ENCODE measurements at places on chromosomes 7 and 10.

- peak; percentile 68 for DNase-seq
These were observed 112.7 kb downstream of the SLIT1 start for GRCh38 chr10:97072851-97073665.

DNA sequence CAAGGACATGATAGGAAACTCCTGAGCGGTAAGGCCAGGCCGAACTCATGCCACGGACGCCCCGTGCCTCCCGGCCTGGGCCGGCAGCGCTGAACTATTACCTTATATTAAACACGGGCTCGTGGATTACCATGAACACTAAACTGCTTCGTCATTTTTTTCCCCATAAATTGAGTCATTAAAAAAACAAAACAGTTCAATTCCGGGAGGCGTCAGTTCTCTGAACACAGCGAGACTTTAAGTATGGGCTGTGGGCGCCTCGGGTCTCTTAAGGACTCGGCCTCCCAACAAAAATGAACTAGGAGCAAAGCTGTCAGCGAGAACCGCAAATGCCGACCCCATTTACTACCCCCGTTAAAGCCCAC is 519 bp downstream of the PITRM1 start:
- DNase-seq: peak; percentile 80

DNA sequence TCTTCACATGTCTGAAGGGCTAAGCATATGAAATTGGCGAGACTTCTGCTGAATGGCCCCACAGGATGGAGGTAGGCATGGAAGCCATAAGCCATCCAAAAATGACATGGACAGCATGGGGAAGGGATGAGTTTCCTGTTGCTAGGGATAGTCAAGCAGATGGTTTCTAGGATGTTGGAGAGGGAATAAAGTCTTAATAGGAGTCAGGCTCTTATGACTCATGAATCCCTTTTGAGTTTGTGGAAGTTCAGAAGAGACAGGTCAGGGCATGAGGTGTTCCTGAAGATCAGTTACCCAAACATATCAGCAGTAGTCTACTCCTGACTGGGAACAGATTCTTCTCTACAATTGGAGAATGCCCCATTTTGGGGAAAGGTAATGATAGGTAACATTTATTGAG is 243.9 kb downstream of the REEP3 start:
- peak; percentile 22 for DNase-seq

- DNase-seq: no peak
These were observed 855.8 kb downstream of the GATA3 start for GRCh38 chr10:8910314-8910713.

DNA sequence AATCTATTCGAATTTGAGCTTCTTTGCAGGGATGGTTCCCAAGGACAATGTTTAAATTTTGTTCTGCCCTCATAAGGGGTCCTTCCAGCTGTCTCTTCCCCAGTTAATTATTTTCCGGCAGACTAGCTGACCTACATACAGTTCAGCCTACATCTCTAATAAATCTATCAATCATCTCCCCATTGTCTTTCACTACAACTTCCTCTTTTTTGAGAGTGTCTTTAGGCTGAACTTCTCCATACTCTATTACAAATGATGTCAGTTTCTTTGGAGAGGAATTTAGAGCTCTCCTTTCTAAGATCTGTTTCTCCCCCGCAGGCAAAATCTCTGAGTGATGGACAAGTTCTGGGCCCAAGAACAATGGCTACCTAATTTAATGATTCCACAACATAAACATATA is 122.2 kb downstream of the PCLO start:
- DNase-seq: no peak

- DNase-seq: peak; percentile 48
These were observed 686 bp downstream of the AASS start for GRCh38 chr7:122143376-122143750.

GRCh38 chr7:77269360-77270093 is 69.9 kb upstream of the FGL2 start:
- no peak for DNase-seq

GRCh38 chr10:120221873-120222485 is 235.0 kb upstream of the PLPP4 start:
- peak; percentile 74 for DNase-seq

- DNase-seq: peak; percentile 16
These were observed 22.3 kb downstream of the CALML3 start for GRCh38 chr10:5546891-5547680.

DNA sequence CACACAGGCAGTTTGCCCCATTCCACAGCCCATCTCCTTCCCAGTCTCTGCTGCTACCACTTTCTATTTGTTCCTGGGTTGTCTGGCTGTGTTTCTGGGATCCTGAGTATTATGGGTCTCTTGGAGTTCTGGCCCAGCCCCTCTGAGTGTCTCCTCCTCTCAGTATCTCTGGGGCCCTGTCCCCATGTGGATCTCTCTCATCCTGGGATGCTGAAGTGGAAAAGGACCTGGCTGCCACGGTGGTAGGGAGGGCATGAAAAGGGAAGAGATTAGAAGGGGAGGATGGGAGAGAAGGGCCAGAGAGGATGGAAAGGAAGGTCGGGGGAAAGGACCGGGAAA is 54.5 kb upstream of the LBX1 start:
- DNase-seq: no peak

- no peak for DNase-seq
These were observed 300.0 kb upstream of the C7orf33 start for GRCh38 chr7:148290538-148290937.

DNA sequence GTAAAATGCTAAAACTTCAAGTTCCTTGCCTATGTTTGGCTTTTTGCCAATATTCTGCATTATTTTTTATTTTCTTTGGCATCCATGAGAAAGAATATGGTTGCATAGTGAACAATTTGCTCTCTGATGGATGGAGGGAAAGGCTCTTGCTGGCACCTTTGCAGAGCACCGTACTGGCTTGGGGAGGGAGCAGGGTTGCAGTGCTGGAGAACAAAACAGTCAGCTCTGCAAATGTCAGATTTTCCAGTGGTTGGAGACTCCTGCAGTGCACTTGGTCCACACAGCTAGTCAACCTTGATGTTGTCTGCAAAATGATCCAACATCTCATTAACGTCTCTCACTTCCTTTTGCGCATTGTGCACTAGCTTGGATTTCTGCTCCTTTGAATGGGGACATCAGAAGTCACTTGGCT is 100.8 kb downstream of the ANLN start:
- no peak for DNase-seq

GRCh38 chr7:87599336-87599735 is 1.3 kb downstream of the ABCB1 start:
- no peak for DNase-seq

DNA sequence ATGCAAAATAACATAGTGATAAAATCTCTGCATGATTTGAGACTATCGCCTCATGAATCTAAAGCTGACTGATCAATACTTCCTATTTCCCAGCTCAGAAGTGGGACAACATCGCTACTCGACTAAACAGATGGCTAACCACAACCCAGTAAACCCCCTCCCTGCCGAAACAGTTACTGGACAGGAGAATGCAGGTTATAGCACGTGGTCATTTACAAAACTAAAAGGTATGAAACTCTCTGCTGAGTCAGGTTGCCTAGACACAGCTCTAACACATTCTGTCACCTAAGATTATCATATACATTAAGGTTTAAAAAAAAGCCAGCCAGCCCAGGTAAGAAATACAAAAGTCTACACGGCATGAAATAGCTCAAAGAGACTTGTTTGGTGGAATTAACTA is 64.0 kb downstream of the CTBP2 start:
- DNase-seq: no peak

GRCh38 chr10:91311601-91312381 is 91.3 kb downstream of the PCGF5 start:
- no peak for DNase-seq
